Mesothelial cell of epicardium (in vitro differentiated cells): ENCODE measurements at places on chromosomes 13 and 19.

GRCh38 chr19:6979399-6979798, 41.8 kb downstream of the MBD3L2B start:
- H3K36me3 ChIP-seq, result no peaks in the 10 kb centered on the region
- no peak overlapping the region for H3K4me3 ChIP-seq
- H3K4me1 ChIP-seq, result no peaks in the 10 kb centered on the region
- no peaks in the 10 kb centered on the region for H3K27me3 ChIP-seq
- no peak for DNase-seq
- no peak overlapping the region for H3K27ac ChIP-seq

DNA sequence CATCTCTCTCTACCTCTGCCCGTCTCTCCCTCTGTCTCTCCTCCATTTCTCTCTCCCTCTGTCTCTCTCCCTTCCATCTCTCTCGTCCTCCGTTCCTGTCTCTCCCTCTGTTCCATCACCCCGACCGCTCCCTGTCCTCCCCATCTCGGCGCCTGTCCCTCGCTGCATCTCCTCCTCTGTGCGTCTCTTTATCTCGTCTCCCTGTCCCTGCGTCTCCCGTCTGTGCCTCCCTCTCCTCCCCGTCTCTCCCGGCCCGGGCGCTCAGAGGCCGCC, 4.6 kb downstream of the GRIN2D start:
- peaks cover 30% of the 10 kb centered on the region for H3K27me3 ChIP-seq
- no peak for DNase-seq
- peak overlapping the region; percentile 80 for H3K4me3 ChIP-seq
- H3K27ac ChIP-seq, result peak overlapping the region; percentile 85

DNA sequence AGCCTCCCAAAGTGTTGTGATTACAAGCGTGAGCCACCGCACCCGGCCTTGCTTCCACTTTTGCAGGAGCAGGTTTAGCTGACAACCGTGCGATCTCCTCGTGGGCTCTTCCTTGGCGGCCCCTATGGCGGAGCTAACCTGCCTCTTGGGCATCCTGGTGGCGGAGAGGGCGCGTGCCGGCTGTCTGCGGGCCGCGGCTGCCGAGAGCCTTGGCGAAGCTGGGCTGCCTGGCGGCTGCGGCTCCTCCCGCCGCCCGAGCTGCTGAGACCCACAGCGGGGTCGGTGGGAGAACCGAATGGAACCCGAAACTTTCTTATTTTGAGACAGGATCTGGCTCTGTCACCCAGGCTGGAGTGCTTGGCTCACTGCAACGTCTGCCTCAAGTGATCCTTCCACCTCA, 55.7 kb downstream of the NLRP12 start:
- peaks cover 20% of the 10 kb centered on the region for H3K4me1 ChIP-seq
- H3K27me3 ChIP-seq, result no peaks in the 10 kb centered on the region
- no peaks in the 10 kb centered on the region for H3K36me3 ChIP-seq
- H3K27ac ChIP-seq, result no peak overlapping the region

DNA sequence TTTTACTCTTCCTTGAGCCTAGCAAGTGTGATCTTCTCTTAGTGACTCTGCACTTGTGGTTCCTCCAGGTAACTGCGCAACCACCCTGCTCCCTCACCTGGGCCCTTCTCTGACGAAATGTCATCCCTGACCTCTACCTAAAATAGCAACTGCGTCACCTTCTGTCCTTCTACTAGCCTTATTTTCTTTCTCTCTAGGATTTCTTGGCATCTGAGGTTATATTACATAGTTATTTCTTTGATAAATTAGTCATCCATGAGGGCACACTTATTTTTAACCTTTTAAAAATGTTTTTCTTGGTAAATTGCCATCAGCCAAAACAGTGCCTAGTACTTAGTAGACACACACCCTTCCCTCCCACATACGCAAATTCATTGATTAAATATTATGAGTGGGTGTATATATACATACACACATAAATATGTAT, 355.5 kb downstream of the ENOX1 start:
- no peaks in the 10 kb centered on the region for H3K27me3 ChIP-seq
- no peak overlapping the region for H3K27ac ChIP-seq
- H3K36me3 ChIP-seq, result no peaks in the 10 kb centered on the region
- H3K4me3 ChIP-seq, result no peak overlapping the region
- DNase-seq, result no peak

DNA sequence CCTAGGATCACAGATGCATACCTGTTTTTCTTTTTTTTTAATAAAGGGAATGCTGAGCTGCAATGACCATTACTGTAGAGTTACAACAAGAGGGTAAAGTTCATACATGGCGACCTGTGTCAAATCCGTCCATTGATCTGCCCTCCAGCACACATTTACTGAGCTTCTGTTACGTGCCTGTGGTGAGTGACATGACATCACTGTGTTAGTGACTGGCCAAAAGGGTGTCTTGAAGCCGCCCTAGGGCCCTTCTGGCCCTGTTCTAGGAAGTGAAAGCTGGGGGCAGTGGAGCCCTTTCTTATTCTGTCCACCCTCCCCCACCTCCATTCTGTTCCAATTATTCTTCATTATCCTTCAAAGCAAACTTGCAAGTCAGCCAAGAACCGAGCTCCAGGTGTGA, 66.3 kb downstream of the ZIC5 start:
- peaks cover 33% of the 10 kb centered on the region for H3K4me1 ChIP-seq
- H3K27ac ChIP-seq, result no peak overlapping the region
- H3K36me3 ChIP-seq, result no peaks in the 10 kb centered on the region
- no peak overlapping the region for H3K4me3 ChIP-seq
- DNase-seq, result no peak

GRCh38 chr19:5193192-5193591, 147.4 kb downstream of the PTPRS start:
- no peak for DNase-seq
- no peak overlapping the region for H3K4me3 ChIP-seq
- peaks cover 10% of the 10 kb centered on the region for H3K4me1 ChIP-seq
- peaks cover 9% of the 10 kb centered on the region for H3K27me3 ChIP-seq
- no peaks in the 10 kb centered on the region for H3K36me3 ChIP-seq

GRCh38 chr19:41531438-41532311, 44.3 kb upstream of the CEACAM21 start:
- H3K4me1 ChIP-seq, result no peaks in the 10 kb centered on the region
- H3K4me3 ChIP-seq, result no peak overlapping the region
- H3K27ac ChIP-seq, result no peak overlapping the region
- DNase-seq, result no peak

DNA sequence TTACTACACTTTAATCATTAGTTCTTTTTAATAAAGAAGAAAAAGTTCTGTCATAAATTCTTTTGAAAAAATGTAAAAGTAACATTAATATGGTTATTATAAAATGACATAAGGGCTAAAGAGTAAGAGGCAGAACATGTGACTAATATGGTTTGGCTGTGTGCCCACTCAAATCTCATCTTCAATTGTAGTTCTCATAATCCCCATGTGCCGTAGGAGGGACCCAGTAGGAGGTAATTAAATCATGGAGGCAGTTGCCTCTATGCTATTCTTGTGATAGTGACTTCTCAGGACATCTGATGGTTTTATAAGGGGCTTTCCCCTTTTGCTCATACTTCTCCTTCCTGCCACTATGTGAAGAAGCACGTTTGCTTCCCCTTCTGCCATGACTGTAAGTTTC, 104.5 kb downstream of the UGGT2 start:
- H3K27me3 ChIP-seq, result no peaks in the 10 kb centered on the region
- no peak overlapping the region for H3K4me3 ChIP-seq
- H3K36me3 ChIP-seq, result peaks cover 8% of the 10 kb centered on the region
- H3K27ac ChIP-seq, result no peak overlapping the region

DNA sequence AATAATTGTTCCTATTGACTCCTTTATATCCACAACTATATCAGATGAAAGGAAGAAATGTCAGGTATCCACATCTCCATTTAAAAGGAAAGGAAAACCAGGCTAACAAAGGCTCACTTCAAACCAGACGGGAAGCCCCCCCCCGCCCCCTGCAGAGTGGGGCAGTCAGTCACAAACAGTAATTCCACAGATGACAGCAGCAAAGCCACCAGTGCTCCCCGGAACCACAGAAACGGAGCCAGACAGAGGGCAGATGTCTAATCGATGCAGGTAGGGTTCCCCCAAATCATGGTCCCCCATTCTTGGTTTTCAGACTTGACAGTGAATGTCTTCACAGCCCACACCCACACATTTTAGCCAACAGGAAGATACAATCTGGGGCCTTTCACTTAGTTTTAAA, 100.8 kb downstream of the STK24 start:
- no peak for DNase-seq
- peak overlapping the region; percentile 84 for H3K27ac ChIP-seq
- H3K36me3 ChIP-seq, result peaks cover 25% of the 10 kb centered on the region
- no peak overlapping the region for H3K4me3 ChIP-seq
- no peaks in the 10 kb centered on the region for H3K27me3 ChIP-seq

- DNase-seq, result no peak
- H3K4me1 ChIP-seq, result peaks cover under 1% of the 10 kb centered on the region
- H3K4me3 ChIP-seq, result no peak overlapping the region
- no peak overlapping the region for H3K27ac ChIP-seq
- H3K36me3 ChIP-seq, result peaks cover 3% of the 10 kb centered on the region
- H3K27me3 ChIP-seq, result no peaks in the 10 kb centered on the region
These were observed 114.3 kb upstream of the KLF12 start for GRCh38 chr13:74248477-74248876.

- H3K4me3 ChIP-seq, result peak overlapping the region; percentile 35
- peaks cover 48% of the 10 kb centered on the region for H3K27me3 ChIP-seq
- no peaks in the 10 kb centered on the region for H3K36me3 ChIP-seq
- DNase-seq, result no peak
- peaks cover 6% of the 10 kb centered on the region for H3K4me1 ChIP-seq
- H3K27ac ChIP-seq, result no peak overlapping the region
These were observed 148.6 kb upstream of the SOX21 start for GRCh38 chr13:94860981-94861407.

DNA sequence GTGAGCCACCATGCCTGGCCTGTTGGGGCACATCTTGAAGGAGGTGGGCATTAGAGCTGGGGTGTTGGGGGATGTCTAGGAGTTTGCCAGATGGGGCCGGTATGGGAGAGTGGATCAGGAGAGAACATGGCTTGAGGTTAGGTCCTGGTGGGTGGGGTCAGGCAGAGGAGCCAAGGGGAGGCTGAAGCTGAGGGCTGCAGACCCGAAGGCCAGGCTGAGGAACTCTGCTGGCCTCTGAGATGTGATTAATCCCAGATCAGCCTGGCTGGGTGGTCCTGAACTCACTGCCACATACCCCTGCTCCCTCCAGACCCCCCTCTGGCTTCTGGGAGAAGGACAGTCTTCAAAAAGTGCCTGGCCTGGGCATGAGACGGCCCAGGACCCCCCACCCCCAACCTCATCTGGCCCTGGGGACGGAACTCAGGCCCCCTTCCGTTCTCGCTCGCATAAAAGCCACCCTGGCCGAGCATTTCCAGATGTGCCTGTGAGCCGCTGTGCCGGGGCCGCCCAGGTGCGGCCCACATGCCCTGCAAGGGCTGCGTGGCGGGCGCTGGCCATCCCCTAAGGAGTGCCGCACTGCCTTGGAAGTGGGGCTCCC, 2.7 kb downstream of the FSTL3 start:
- peaks cover 25% of the 10 kb centered on the region for H3K4me1 ChIP-seq
- DNase-seq, result no peak
- no peaks in the 10 kb centered on the region for H3K27me3 ChIP-seq
- H3K4me3 ChIP-seq, result peak overlapping the region; percentile 69
- H3K27ac ChIP-seq, result peak overlapping the region; percentile 85

GRCh38 chr19:39934584-39935363, at the start of gene FCGBP:
TSS of gene FCGBP (minus strand) at chr19:39934634.
- no peak within 1 kb of the TSS for H3K27ac ChIP-seq
- H3K4me1 ChIP-seq, result peaks cover 4% of the 10 kb centered on the region
- H3K4me3 ChIP-seq, result no peak within 1 kb of the TSS
- H3K27me3 ChIP-seq, result no peaks in the 10 kb centered on the region
- H3K36me3 ChIP-seq, result no peaks in the 10 kb centered on the region

- no peaks in the 10 kb centered on the region for H3K27me3 ChIP-seq
- H3K4me3 ChIP-seq, result peak overlapping the region; percentile 29
- no peak for DNase-seq
- peak overlapping the region; percentile 30 for H3K27ac ChIP-seq
- H3K4me1 ChIP-seq, result peaks cover 5% of the 10 kb centered on the region
These were observed 19.2 kb downstream of the RCN3 start for GRCh38 chr19:49546825-49547565.

GRCh38 chr19:4399812-4400134, 574 bp downstream of the SH3GL1 start:
- peaks cover 2% of the 10 kb centered on the region for H3K36me3 ChIP-seq
- H3K4me3 ChIP-seq, result peak overlapping the region; percentile 88
- no peak for DNase-seq
- no peaks in the 10 kb centered on the region for H3K27me3 ChIP-seq

GRCh38 chr19:18279516-18280246, 1.7 kb downstream of the JUND start:
- H3K27ac ChIP-seq, result peak overlapping the region; percentile 100
- H3K4me1 ChIP-seq, result peaks cover 25% of the 10 kb centered on the region
- H3K36me3 ChIP-seq, result peaks cover 8% of the 10 kb centered on the region
- DNase-seq, result peak; percentile 92
- H3K4me3 ChIP-seq, result peak overlapping the region; percentile 91

DNA sequence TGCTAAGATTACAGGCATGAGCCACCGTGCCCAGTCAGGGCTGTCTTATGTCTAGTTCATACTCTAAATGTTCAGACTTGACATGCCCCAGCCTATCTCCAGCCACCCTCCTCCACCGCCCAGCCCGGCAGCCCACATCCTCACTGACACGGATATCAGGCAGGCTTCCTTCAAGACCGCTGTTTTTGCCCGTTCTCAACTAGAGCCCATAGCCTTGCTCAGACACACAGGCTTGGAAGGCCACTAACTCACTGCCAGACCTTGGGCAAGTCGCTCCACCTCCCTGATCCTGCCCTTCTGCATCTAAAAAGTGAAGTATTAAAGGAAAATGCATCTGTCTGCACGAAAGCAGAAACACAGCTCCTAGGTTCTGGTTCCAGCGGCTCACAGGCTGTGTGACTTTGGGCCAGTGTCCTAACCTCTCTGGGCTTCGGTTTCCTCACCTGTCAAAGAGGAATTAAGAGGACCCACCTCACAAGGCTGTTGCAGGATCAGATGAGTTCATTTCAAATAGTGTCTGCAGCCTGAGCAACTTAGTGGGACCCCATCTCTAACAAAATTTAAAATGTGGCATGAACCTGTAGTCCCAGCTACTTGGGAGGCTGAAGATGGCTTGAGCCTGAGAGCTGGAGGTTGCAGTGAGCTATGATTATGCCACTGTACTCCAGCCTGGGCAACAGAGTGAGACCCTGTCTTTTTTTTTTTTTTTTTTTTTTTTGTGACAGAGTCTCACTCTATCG, 14.5 kb upstream of the CERS4 start:
- no peak overlapping the region for H3K4me3 ChIP-seq
- peaks cover 11% of the 10 kb centered on the region for H3K4me1 ChIP-seq
- H3K27me3 ChIP-seq, result no peaks in the 10 kb centered on the region
- no peaks in the 10 kb centered on the region for H3K36me3 ChIP-seq

GRCh38 chr19:18778076-18778389, 13.1 kb downstream of the COMP start:
- no peak overlapping the region for H3K4me3 ChIP-seq
- H3K4me1 ChIP-seq, result peaks cover 5% of the 10 kb centered on the region
- H3K27ac ChIP-seq, result no peak overlapping the region
- no peak for DNase-seq
- H3K27me3 ChIP-seq, result peaks cover 46% of the 10 kb centered on the region
